ENCODE measurements at places on chromosomes 6 and 20. TPM values are rescaled to one million over a fixed set of nuclear protein-coding genes. Genes with fewer than 3 reads are reported as not detected.

DNA sequence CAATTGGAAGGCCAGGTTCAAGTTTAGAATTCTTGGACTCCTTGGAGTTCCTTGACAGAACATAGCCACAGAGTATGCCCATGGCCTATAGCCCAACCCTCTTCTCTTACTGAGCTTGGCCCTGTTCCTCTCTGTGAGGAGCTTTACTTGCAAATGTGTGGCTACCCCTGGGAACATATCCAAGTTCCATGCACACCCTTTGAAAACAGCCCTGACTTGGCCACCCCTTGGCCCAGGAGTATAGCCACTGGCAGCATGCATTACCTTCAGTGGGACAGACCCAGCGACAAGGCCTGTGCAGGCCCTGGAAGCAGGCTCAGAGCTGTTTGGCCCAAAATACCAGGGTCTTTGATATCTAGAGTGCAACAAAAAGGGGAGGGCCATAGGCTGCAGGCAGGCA is 19.5 kb upstream of the MAS1 start:
- no peak overlapping the region for H3K27ac ChIP-seq
- no peak overlapping the region for H3K4me3 ChIP-seq
- no peak for DNase-seq
- H3K4me1 ChIP-seq: no peaks in the 10 kb centered on the region
- H3K27me3 ChIP-seq: no peaks in the 10 kb centered on the region

BEND6 gene
- total RNA-seq: 0.21 TPM

DNA sequence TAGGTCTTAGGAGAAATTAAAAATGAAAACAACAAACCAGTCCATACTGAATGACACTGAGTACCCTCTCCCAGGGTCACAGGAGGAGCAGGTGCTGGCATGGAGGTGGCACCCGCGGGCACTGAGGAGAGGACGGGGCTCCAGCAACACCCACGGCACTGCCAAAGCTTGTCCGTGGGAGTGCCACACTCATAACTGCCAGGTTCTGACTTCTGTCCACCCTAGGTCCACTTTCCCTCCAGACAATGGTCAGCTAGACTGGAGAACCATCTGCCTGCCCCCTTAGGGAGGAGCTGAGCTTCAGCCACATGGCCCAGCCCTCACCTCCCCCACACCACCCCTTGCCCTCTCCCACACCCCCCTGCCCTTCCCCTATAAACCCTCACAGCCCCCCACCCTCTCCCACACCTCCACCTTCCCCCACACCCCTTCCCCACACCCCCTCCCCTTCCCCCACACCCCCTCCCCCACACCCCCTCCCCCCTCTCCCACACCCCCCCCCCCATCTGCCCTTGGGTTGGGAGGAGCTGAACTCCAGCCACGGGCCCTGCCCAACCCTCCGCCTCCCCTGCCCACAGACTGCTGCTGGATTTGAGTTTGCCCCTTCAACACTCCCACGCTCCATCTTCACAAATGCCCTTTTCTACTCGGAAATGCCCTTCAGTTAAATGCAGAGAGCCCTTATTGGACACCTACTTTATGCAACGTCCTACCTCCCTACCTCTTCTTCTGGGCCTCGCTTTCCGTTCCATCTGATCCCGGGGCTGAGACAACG is 129.6 kb downstream of the TAF4 start:
- no peak for DNase-seq
- H3K27me3 ChIP-seq: no peaks in the 10 kb centered on the region
- H3K4me3 ChIP-seq: no peak overlapping the region
- no peak overlapping the region for H3K27ac ChIP-seq
- no peaks in the 10 kb centered on the region for H3K4me1 ChIP-seq

BPI gene
- 4.1 TPM for total RNA-seq

JPH2 gene
- total RNA-seq: 179 TPM

DNA sequence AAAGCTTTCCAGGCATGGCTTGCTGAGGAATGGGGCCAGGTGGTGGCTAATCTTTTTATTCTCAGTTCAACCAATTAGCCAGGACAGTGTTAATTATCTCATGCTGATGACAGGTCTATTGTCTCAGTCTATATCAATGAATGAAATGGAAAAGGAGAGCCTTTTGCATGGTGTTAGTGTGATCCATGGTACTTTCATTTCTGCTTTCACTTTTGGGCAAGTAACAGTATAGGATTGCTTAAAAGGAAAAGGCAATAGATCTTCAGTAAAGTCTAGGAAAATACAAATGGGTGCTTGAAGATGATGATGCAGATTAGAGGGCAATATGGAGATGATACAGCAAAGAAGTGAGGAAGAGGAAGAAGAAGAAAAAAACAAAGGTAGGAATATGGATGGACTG is 430.3 kb downstream of the TFAP2A start:
- no peak overlapping the region for H3K27ac ChIP-seq
- no peak overlapping the region for H3K4me3 ChIP-seq
- H3K36me3 ChIP-seq: no peaks in the 10 kb centered on the region
- H3K4me1 ChIP-seq: no peaks in the 10 kb centered on the region
- DNase-seq: no peak

- no peaks in the 10 kb centered on the region for H3K27me3 ChIP-seq
- H3K27ac ChIP-seq: no peak overlapping the region
- no peak for DNase-seq
- H3K36me3 ChIP-seq: peaks cover 26% of the 10 kb centered on the region
- H3K4me3 ChIP-seq: no peak overlapping the region
Measured at GRCh38 chr20:36663031-36663430, 17.0 kb upstream of the SLA2 start.

- H3K27ac ChIP-seq: no peak overlapping the region
- H3K36me3 ChIP-seq: no peaks in the 10 kb centered on the region
- no peak overlapping the region for H3K4me3 ChIP-seq
- H3K4me1 ChIP-seq: peaks cover 3% of the 10 kb centered on the region
Measured at GRCh38 chr6:87905101-87905641, 142.5 kb upstream of the SPACA1 start.

GRCh38 chr6:133778414-133779130 is 110.3 kb upstream of the TCF21 start:
- DNase-seq: no peak
- no peak overlapping the region for H3K27ac ChIP-seq
- H3K4me1 ChIP-seq: peaks cover 21% of the 10 kb centered on the region
- H3K4me3 ChIP-seq: no peak overlapping the region
- no peaks in the 10 kb centered on the region for H3K36me3 ChIP-seq
- no peaks in the 10 kb centered on the region for H3K27me3 ChIP-seq

- H3K27ac ChIP-seq: no peak overlapping the region
- H3K4me3 ChIP-seq: no peak overlapping the region
- no peak for DNase-seq
- peaks cover 24% of the 10 kb centered on the region for H3K4me1 ChIP-seq
- H3K27me3 ChIP-seq: no peaks in the 10 kb centered on the region
- no peaks in the 10 kb centered on the region for H3K36me3 ChIP-seq
Measured at GRCh38 chr20:53707371-53708055, 113.9 kb upstream of the ZNF217 start.

GRCh38 chr20:57934007-57934805 is 224.4 kb upstream of the PMEPA1 start:
- peaks cover 3% of the 10 kb centered on the region for H3K4me1 ChIP-seq
- H3K27ac ChIP-seq: no peak overlapping the region
- H3K36me3 ChIP-seq: no peaks in the 10 kb centered on the region
- no peaks in the 10 kb centered on the region for H3K27me3 ChIP-seq
- DNase-seq: no peak
- H3K4me3 ChIP-seq: no peak overlapping the region

GRCh38 chr6:154347981-154348380 is 8.6 kb downstream of the IPCEF1 start:
- H3K27me3 ChIP-seq: no peaks in the 10 kb centered on the region
- no peak overlapping the region for H3K27ac ChIP-seq
- no peaks in the 10 kb centered on the region for H3K36me3 ChIP-seq

OGFR gene
- total RNA-seq: 57.4 TPM

DNA sequence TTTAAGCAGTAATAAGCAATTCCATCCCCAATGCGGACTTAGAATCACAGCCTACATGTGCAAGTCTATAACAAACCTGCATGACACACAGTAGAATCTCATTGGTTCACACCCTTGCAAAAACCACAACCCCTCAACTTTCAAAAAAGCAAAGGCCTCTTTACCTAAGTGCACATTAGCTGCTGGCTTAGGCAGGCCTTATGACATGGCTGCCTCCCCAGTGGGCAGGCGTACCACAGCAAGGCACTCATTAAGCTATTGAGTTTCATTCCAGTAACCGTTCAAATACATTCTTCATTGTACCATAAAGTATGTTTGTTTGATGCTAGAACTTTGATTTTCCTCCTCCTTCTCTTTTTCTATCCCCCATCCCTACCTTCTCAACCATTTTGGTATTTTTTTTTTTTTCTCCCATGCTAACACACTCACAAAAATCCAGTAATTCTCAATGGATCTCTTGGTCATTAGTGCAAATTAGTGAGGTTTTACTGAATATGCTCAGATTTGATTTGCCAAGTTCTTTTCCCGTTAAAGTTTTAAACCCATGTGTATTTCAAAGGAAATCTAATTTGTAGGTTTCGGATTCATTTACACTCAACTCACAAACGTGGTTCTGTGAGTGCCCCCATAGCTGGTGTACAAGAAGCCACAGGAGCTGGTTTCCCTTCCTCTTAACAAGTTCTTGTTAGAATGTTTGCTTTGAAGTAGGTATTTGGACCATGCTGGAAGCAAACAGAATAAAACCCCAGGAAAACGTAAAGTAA is 460.4 kb upstream of the RUNX2 start:
- H3K36me3 ChIP-seq: no peaks in the 10 kb centered on the region
- H3K27ac ChIP-seq: no peak overlapping the region
- DNase-seq: no peak
- H3K4me1 ChIP-seq: no peaks in the 10 kb centered on the region
- H3K27me3 ChIP-seq: no peaks in the 10 kb centered on the region

DNA sequence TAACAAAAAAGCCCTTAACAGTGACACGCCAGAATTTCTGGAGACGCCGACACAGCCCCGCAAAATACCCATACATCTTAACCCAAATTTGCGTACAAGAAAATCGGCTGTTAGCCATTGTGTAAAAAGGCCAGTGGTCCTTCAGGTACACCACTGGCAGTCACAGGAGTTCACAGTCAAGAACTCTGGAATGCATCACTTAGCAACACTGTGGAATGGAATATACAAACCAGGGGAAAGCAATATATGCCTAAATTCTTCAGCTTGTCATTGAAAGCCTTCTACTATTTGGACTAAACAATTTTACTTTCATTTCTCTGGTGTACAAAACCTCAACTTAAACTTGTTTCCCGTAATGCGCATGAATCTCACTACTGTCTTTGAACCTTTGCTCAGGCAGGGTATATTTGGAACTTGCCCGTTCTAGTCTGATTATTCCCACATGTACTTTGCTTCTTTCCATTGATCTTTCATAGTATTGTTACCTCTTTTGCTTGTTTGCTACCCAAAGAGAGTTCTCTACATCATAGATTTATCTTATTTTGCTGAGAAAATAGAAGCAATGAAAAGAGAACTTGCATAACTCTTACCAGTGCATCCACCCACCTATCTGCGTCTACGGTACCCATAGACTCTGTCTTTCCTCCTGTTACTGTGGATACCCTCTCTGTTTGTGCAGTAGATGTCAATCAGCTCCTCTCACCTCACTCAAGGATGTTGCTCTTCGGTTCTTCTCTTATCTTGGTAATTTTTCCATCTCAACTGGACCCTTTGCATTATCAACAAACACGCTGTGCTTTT is at the start of gene ARMH2:
TSS of gene ARMH2 (minus strand) at position 178 of the 801 bp plus-strand sequence. CDS start at position 118, 60 bp downstream.
- H3K4me1 ChIP-seq: no peaks in the 10 kb centered on the region
- no peaks in the 10 kb centered on the region for H3K27me3 ChIP-seq
- H3K36me3 ChIP-seq: no peaks in the 10 kb centered on the region
- no peak within 1 kb of the TSS for H3K27ac ChIP-seq

DNA sequence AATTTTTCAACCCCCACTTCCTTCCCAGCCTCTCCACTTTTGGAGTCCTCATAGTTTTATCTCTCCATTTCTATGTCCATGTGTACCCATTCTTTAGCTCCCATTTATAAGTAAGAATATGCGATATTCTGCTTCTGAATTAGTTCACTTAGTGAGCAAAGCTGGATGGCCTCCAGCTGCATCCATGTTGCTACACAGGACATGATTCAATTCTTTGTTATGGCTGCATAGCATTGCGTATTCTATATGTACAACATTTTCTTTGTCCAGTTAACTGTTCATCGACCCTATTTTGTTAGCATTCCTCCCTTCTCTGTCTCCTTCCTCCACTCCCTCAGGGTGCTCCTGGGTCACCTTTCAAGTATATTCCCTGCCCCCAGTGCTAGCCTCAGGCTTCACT is 210.0 kb upstream of the SSTR4 start:
- no peak for DNase-seq
- no peaks in the 10 kb centered on the region for H3K4me1 ChIP-seq
- H3K36me3 ChIP-seq: no peaks in the 10 kb centered on the region
- no peaks in the 10 kb centered on the region for H3K27me3 ChIP-seq
- H3K4me3 ChIP-seq: no peak overlapping the region
- H3K27ac ChIP-seq: no peak overlapping the region

DNA sequence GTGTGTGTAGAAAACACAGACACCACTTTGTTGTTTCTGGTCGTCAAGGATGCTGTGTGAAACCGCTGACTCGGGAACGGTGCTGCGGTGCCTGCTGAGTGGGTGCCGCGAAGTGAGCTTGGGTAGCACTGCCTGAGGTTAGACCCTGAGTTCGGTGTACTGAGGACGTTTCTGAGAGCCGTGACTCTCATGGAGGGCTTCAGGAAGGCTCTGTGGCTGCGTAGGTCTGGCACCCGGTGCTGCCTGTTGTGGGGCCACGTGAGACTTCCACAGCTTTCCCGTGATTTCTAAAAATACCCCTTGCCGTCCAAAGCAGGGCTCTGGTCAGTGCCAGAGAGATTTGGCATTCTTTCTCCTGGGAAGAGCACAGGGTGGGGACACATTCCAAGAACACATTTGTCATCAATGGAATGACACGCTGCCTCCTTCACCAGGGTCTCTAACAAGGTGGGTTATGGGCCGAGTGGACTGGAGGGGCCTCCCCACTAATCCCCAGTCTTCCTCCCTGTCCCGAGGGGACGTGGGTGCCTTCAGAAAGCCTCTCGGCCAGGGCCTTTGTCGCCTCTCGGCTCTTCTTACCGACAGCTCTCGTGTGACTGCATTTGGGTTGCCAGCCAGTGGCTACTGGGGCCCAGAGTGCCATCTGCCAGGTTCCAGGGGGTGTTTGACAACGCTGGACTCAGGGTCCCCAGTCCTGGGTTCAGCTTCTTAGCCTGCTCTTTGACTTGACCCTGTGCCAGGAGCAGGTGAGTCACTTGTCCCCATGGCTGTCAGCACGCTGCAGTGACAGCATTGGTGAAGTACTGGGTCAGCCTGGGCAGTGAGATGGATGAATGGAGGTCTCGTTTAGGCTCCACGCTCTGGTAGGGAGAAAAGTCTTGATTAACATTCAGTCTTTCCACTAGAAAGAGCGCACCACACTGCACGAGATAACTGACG is 62.2 kb downstream of the SYNJ2 start:
- DNase-seq: no peak
- H3K36me3 ChIP-seq: no peaks in the 10 kb centered on the region
- H3K27ac ChIP-seq: peak overlapping the region; percentile 97
- no peaks in the 10 kb centered on the region for H3K27me3 ChIP-seq
- H3K4me3 ChIP-seq: peak overlapping the region; percentile 5
- peaks cover 47% of the 10 kb centered on the region for H3K4me1 ChIP-seq
